Stimulated activated CD8-positive, alpha-beta memory T cell treated with anti-CD3 and anti-CD28 coated beads, Interleukin-15, amount 100 ng/mL, for 1 hour (primary cell): ENCODE measurements at places on chromosomes 1 and 21.

GRCh38 chr1:53657891-53658396 lies 81.0 kb downstream of the GLIS1 start:
- no peak for DNase-seq

DNA sequence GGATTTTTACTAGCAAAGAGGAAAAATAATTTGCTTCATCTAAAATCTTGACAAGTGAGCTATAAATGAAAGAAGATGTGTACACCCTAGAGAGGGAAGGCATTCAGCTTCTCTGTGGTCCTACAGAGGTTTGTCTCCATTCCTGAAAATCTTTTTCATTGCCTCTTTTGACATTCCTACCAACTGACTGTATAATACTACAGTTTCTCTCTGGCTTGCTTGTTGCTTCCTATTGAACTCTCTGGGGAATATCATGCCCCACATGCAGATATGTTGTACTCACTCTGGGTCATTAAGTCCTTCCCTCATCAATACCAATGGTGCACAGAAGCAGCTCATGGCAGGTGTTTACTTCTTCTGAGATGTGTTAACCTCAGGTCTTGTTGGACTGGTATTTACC lies 371.2 kb upstream of the PLXNA2 start:
- no peak for DNase-seq

- no peak for DNase-seq
Measured at GRCh38 chr21:44878053-44878982, 4.8 kb upstream of the PTTG1IP start.

GRCh38 chr1:40692429-40692895 lies 958 bp downstream of the NFYC start:
- no peak for DNase-seq

DNA sequence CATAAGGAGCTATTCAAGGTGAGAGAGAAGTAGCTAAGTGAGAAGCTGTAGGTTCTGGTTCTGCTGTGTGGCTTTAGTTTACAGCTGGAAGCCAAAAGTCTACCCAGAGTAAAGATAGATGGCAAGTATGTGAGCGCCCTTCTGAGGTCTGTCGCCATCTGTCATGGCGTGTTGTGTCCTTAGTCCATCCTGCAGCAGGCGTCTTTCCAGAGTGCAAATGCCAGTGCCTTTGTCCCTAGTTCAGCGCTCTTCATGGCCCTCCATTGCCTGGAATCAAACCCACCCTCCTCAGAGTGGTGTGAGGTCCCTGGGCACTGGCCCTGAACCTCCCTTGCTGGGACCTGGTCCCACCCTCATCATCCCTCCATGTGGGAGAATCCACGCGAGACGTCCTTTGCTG lies 96.6 kb downstream of the ADARB1 start:
- no peak for DNase-seq

DNA sequence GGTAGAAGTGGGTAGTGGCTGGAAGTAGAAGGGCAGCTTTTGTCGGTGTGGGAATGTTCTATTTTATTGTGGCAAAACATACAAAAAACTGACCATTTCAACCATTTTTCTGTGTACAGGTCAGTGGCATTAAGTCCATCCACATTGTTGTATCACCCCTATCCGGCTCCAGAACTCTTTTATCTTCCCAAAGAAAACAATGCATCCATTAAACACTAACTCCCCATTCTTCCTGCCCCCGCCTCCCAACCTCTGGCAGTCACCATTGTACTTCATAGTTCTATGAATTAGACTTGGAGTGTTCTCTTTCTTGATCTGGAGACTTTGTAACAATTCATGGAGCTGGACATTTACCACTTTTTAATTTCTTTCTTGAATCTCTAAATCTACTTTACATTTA lies 55.7 kb downstream of the DEGS1 start:
- no peak for DNase-seq

- no peak for DNase-seq
Measured at GRCh38 chr21:45147473-45148315, 73.3 kb downstream of the ADARB1 start.

GRCh38 chr21:37139902-37140301 lies 66.8 kb downstream of the TTC3 start:
- no peak for DNase-seq

GRCh38 chr1:45647248-45648021 lies 23.6 kb upstream of the CCDC17 start:
- no peak for DNase-seq

DNA sequence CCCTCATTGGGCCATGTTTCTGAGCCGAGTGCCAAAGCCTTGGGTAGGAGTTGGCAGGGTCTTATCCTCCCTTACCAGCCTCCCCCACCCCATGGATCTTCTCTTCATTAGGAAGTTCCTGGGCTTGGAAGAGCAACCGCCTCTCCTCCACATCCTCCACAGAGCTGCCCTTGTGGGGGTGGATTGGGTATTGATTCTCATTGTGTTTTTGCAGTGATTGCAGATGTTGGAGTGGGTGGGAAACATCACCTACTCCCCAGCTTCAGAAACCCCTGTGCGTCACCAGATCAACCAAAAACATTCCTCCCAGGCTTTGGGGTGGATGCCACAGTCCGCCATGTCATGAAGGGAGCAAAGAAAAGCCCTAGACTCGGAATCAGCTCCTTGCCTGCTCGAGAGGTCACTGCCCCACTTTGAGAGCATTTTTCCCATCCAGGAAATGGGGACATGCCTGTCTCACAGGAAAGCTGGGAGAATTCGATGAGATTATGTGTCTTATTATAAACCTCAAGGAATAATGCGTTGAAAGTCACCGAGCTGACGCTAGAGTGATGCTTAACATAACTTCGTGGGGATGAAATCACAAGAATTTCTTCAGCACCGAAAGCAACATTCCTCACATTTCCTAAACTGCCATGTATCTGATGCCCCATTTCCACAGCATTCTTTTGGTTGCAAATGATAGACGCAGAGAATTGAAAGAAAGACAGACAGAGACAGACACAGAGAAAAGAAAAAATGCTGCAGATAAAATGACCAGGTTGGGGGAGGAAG lies 44.7 kb upstream of the ZBTB40 start:
- no peak for DNase-seq

DNA sequence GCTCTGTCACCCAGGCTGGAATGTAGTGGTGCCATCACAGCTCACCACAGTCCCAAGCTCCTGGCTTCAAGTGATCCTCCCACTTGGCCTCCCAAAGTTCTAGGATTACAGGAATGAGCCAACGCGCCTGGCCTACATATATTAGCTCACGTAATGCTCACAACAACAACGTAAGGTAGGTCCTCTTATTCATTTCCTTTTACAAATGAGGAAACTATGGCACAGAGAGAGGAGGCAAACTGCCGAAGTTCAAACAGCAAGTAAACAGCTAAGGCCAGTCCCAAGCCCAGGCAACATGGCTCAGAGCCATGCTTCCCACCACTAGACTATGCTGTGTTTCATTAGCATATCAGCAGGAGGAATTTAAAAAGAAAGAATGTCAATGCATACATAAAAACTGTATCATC lies 284.4 kb downstream of the VAV3 start:
- no peak for DNase-seq

DNA sequence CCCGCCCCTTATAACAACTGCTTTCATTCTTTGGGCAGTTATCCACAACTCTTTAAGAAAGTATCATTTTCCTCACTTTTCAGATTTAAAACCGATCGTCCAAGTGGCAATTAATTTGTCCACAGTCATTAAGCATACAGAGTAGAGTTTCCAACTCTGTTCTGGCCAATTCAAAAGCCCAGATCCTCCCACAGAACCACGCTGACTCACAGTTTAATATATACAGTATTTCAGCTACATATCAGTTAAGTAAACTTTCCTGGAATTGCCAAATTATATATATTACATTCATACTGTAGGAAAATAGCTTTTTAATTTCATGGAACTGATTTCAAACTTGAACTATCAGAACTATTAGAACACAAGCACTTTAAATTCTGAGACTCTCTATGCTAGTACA lies 163.8 kb upstream of the ESRRG start:
- no peak for DNase-seq

DNA sequence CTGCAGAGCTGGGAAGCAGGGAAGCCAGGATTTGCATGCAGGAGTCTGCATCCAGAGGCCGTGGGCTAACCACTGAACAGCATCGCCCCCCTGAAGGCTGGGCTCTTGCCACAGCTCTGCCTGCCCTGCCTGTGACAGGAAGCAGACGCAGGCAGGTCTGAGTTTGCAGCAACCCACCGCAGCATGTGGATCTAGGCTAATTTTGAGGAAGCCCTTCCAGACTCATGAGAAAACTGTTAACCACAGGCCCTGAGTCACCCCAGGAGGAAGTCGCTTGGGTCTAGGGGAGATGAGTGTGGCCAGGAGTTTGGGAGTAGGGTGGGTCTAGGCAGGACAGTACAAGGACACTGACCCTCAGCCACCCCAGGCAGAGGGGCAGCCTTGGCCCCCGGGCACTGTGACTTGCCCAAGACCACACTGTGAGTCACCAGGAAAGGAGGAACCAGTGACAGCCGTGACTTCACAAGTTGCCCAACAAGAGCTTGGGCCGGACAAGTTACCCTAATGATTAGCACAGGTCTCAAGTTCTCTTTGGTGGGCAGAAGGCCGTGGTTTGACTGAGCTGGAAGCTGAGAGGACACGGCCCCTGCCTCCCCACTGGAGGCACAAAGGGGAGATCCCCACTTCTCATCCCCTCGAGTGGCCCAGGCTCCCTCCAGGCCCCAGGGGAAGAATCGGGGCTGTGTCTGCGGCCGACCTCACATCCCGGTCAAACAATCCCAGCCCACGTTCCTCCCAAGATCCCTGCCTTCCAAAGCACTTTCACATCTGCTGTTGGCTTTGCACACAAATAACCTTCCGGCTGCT lies 826 bp downstream of the LAPTM5 start:
- peak; percentile 49 for DNase-seq

DNA sequence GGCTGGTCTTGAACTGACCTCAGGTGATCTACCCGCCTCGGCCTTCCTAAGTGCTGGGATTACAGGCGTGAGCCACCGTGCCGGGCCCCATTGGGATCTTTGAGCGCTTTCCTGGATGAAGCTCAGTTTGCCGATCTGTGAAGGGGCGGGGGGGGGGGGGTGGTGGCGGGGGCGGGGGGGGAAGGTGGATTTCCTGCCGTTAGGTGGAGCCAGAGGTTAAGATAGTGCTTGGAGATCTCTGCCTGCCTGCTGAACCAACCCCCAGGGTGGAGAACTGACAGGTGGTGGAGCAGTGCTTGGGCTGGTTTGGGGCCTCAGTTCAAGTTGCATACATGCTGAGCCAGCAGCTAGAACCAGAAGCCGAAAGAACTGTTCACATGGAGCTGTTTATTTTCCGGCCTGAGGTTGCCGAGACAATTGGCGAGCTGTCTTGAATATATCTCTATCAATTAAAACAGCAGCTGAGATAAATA lies 1.7 kb downstream of the TMCC2 start:
- no peak for DNase-seq

DNA sequence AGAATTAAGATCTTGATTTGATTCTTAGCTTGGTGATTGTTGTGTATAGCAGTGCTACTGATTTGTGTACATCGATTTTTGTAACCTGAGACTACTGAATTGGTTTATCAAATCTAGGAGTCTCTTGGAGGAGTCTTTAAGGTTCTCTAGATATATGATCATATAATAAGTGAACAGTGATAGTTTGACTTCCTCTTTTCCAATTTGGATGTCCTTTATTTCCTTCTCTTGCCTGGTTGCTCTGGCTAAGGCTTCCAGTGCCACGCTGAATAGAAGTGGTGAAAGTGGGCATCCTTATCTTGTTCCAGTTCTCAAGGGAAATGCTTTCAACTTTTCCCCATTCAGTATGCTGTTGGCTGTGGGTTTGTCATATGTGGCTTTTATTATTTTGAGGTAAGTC lies 61.5 kb upstream of the LYST start:
- no peak for DNase-seq

- DNase-seq = no peak
Measured at GRCh38 chr1:228374711-228375577, 31.7 kb downstream of the TRIM11 start.

- no peak for DNase-seq
Measured at GRCh38 chr1:67431869-67432578, 1.8 kb upstream of the SERBP1 start.

GRCh38 chr21:45033791-45034555 lies 40.4 kb upstream of the ADARB1 start:
- DNase-seq = no peak

- DNase-seq = no peak
Measured at GRCh38 chr1:27577504-27578188, 26.3 kb downstream of the AHDC1 start.

DNA sequence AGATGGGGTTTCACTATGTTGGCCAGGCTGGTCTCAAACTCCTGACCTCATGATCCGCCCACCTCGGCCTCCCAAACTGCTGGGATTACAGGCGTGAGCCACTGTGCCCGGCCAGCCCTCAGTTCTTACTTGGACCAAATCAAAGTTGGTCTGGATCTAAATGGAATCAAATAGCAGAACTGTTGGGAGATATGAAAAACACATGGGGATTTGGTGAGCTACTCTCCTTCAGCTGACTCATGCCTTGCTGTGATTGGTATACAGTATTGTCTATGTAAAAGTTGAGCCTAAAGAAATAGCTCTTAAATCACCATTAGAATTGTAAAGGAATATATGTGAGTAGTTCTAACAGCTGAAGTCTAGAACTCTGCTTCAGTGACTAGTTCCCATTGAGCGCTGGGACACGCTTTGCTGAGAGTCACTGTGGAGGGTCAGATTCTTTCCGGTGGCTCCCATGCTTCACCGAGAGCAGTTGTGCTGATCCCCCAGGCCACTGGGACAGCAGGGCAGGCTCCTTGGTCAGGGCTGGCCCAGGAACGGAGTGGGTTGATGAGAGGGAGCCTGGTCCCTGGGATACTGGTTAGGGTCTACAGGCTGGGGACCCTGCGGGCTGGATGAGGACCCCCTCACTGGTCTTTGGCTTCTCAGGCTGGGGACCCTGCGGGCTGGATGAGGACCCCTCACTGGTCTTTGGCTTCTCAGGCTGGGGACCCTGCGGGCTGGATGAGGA lies 14.0 kb downstream of the PKNOX1 start:
- DNase-seq = no peak

DNA sequence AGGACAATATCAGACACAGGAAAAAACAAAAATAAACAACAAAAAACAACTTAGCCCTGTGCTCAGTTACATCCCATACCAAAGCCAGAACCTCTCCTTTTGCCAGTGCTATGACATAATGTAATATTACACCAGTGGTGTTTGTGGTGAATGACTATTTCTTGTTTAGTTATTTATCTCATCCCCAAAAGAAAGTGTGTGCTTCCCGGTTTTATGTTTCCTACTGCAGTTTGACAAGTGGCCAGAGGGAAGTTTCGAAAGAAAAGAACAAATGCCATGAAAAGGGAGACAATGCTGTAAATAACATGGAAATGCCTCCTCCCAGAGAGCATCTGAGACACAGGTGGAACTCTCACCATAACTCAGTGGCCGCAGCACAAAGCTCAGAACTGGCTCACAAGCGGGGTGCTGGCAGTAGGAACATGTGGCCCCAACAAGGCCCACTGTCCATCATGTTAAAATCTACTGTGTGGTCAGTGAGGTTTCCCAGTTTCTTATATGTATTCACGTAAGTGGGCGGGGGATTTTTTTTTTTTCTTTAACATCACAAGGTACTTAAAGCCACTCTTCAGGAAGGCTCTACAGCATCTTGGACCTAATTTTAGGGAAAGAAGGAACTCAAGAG lies 158.2 kb downstream of the BARHL2 start:
- no peak for DNase-seq

- no peak for DNase-seq
Measured at GRCh38 chr1:112905395-112906149, 50.4 kb downstream of the SLC16A1 start.
